ENCODE measurements at places on chromosomes 6 and 20.

DNA sequence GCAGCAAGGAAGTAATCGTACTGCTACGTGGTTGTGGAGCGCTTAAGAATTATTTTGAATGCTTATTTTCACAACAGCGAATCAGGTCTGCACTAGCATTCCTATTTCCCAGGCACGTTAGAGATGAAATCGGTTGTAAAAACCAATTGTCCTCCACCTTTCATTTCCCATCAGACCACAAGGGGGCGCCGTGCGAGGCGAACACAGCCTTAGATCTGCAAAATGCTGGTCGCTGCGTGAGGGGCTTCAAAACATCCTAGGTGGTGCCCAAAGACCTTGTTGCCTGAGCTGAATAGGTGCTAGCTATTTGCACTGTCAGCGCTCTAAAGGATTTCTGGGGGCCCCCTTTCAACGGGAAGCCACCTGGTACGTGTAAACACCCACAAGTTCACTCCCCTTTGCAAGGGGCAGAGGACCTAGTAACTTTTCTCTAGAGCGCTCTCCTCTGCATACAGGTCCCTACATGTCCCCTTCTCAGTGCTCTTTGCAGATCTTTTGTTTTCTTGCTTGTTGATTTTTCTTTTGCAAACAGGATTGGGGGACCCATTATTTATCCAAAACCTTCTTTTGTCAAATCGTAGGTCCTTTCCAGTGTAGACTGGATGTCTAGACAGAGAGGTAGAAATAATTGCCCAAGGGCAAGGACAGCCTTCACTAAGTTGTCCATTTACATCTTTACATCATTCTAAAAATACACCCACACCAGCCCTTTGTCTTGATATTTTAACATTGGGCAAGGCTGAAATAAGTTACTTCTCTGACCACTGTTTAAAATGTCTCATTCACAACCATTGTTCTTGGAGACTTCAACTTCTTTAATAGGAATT, 59.8 kb downstream of the NEDD9 start:
- peak; percentile 56 for DNase-seq

- DNase-seq: peak; percentile 49
Observed at GRCh38 chr20:50193836-50194421, 3.3 kb downstream of the CEBPB start.

DNA sequence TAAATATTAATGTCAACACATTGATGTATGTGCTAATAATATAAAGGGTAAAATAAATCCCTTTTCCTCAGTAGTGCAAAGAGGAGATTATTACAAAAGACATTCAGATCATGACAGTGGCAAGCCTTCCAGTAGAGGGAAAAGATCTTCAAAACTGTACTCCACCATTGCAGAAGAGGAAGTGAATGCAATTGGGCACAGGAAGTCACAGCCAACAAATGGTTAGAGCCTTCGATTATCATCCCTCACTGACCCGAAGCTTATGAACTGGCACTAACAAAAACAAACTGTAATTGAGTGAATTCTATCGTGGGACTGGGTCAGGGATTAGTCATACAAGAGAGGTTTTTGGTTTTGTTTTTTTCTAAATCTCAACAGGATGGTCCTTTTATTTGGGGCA, 39.3 kb upstream of the SCGN start:
- DNase-seq: no peak

DNA sequence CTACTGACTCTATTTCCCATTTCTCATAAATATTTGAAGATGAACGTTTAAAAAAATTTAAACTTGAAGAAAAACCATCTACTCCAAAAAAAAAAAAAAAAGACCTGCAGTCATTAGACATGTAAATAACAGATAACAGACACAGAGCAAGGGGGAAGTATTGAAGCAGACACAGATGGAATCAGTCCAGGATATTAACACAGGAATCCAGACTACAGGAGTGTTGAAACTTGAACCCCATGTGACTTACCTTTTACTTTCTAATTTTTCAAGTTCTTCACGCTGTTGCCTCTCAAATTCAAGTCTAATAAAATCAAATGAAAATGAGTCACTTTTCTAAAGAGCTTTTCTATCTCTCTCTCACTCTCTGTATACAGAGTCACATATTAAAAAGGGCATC, 191.8 kb downstream of the KIF16B start:
- no peak for DNase-seq

GRCh38 chr20:63082308-63082938, 75.7 kb upstream of the BHLHE23 start:
- DNase-seq: peak; percentile 35

DNA sequence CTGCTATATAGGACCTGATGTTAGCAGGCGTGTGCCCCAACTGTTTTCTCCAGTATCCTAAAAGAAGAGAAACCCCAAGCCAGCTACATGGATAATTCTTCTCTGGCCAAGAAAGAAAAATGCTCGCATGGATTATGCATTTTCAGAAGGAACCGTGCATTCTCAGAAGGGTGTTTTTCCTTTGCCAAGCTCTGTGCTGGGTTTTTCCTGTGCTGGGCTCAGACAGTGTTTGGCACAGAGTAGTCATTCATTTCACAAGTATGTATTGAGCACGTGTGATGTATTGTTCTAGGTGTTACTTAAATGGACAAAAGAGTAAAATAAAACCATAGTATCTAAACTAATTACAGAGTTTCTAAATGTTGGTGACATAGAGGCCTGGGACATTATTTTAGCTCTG, 62.7 kb upstream of the ZNF133 start:
- DNase-seq: peak; percentile 60

- DNase-seq: peak; percentile 11
Observed at GRCh38 chr6:151948002-151948743, 140.7 kb downstream of the ESR1 start.

- DNase-seq: no peak
Observed at GRCh38 chr20:9503526-9504245, 10.7 kb upstream of the LAMP5 start.

GRCh38 chr6:126539022-126539421, 199.1 kb downstream of the CENPW start:
- DNase-seq: peak; percentile 69

DNA sequence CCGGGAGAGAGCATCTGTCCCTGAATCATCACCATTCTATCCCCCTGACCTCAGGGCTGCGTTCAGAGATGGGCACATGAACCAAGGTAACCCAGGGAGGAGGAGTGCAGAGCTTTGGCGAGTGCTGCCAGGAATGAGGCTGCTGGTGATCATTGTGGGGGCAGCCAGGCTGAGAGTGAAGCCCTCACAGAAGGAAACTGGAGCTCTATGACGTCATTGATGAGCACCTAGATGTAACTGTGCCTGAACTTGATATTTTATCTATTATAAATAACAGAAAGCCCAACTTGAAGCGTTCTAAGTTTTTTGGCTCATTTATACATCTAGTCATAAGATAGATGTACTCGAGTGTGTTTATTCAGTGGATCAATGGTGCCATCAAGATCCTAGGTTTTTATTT, 17.3 kb upstream of the TSHZ2 start:
- no peak for DNase-seq

DNA sequence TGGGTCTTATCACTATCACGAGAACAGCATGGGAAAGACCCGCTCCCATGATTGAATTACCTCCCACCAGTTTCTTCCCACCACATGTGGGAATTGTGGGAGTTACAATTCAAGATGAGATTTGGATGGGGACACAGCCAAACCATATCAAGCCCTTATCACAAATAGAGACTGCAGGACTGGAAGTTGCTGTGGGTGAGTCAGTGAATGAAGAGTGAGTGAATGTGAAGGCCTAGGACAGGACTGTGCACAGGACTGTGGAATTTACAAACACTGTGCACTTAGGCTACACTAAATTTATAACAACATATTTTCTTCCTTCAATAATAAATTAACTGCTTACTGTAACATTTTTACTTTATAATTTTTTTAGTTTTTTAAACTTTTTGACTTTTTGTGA, 30.2 kb upstream of the BCAS1 start:
- no peak for DNase-seq

GRCh38 chr20:10131732-10132345, 86.8 kb upstream of the SNAP25 start:
- DNase-seq: peak; percentile 58

GRCh38 chr6:168825226-168826077, 384.5 kb downstream of the SMOC2 start:
- no peak for DNase-seq

DNA sequence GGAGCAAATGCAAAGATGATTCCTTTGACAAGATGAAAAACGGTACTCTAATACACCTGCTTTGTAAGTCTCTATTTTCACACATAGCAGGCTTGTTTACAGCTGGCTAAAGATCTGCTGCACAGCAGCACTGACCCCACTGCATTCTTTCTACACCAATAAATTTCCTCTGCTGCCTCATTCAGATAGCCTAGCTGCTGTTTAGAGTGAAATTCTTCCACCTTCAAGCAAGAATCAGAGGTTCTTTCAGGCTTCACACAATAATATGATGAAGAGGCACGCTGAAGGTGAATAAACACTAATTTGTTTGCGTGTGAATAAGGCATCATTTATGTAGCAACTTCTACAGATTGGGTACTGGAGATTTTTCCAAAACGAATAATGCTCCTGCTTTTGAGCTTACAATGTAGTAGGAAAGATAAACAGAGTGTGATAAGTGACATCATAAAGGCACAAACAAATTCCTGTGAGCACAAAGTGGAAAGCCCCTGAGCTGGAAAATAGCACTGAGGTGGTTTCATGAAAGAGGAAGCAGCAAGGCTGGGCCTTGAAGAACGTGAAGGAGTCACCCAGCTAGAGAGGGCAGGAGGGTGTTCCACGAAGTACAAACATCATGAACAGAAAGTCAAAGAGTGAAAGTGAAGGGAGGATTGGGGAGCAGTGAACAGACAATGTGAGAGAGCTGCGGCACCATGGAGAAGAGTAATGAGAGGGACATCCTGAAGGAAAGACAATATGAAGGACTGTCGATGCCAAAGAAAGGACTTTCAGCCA, 543.4 kb downstream of the CD83 start:
- peak; percentile 29 for DNase-seq

GRCh38 chr6:127923135-127923534, 22.3 kb upstream of the THEMIS start:
- DNase-seq: no peak

DNA sequence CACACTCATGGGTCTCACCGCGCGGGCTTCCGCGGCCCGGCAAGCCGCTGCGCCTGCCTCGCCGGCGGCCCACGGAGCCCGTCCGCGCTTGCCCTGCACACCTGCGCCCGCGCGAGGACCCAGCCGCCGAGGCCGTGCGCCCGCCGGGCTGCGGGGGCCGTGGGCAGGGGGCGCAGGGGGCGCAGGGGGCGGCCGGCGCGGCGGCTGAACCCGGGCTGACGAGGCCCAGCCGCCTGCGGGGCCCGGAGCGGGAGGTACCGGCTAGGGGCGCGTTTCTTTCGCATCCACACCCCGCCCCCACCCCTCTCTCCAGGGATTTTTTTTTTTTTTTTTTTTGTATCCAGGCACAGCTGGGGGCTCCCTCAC, 43.8 kb upstream of the OSTM1 start:
- no peak for DNase-seq

- DNase-seq: no peak
Observed at GRCh38 chr20:48105526-48105925, 320.2 kb upstream of the SULF2 start.

DNA sequence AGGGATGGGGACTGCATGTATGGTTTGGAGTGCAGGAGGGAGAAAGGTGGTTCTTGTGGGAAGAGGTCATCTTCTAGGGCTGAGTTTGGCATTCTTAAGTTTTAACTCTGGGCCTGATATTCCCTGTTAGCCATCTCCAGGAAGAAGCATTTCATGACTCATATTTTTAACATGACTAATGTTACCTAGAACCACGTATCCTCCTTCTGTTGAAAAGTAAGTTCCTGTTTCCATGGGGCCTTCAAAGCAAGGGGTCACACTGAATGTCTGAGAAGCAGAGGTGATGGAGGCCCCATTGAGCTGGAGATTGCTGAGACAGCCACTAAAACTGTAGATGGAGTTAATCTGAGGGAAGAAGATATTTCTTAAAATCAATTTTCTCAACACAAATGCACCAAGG, 30.2 kb downstream of the FAM229B start:
- peak; percentile 12 for DNase-seq

- DNase-seq: peak; percentile 42
Observed at GRCh38 chr6:33373960-33374910, 17.4 kb upstream of the KIFC1 start.

- peak; percentile 53 for DNase-seq
Observed at GRCh38 chr6:131250122-131250521, 114.9 kb downstream of the AKAP7 start.

DNA sequence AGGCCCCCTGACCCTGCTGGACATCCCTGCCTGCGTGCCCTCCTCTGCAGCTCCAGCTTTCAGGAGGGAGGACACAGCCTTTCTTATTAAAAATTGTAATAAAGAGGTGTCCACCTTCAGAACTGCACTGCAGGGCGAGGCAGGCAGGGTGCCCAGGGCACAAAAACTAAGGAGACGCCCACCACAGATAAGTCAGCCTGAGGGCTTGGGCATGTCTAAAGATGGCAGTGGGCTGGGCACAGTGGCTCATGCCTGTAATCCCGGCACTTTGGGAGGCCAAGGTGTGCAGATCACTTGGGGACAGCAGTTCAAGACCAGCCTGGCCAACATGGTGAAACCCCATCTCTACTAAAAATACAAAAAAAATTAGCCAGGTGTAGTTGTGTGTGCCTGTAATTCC, 7.0 kb upstream of the C20orf144 start:
- DNase-seq: no peak

GRCh38 chr20:47318586-47319516, 37.6 kb downstream of the ZMYND8 start:
- DNase-seq: peak; percentile 72

DNA sequence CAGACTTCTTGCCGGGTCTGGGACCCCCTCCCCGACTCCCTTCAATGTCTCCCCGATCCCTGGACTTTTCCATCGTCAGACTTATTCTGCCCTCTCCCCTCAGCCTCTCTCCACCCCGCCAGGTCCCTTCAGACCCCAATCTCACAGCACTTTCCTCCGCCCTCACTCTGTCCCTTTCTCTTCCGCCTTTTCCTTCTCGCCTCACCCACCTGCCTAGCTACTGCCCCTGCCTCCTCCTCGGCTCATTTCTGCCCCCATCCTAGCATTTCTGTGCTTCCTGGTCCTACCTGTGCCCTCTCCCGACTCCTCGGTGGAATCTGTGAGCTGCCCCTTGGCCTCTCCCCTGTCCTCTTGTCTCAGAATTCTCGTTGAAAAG, 616 bp downstream of the CHMP4B start:
- DNase-seq: no peak

DNA sequence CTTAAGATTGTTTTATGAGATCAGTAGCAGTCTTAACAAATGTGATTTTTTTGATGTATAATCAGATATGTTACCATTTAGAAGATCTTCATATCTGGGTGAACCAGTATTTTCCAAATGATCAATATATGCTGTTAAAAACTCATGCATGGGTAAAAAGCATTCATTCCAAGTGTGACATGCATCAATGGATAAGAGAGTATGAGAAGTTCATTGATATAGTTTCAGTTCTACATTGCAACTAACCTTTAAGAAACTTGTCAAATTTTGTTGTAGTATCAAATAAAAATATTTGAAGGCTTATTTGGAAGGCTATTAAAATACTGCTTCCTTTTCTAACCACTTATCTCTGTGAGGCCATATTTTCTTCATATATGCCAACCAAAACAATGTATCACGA, 117.7 kb downstream of the FIG4 start:
- DNase-seq: no peak

GRCh38 chr6:143863771-143864170, 503 bp upstream of the ZC2HC1B start:
- DNase-seq: no peak

GRCh38 chr20:40659567-40659966, 29.5 kb downstream of the MAFB start:
- DNase-seq: no peak

All from fibroblast of the aortic adventitia (primary cell).